ENCODE measurements at places on chromosomes 1 and 21.

- no peak for DNase-seq
Measured at GRCh38 chr1:41775956-41776585, 142.7 kb downstream of the HIVEP3 start.

DNA sequence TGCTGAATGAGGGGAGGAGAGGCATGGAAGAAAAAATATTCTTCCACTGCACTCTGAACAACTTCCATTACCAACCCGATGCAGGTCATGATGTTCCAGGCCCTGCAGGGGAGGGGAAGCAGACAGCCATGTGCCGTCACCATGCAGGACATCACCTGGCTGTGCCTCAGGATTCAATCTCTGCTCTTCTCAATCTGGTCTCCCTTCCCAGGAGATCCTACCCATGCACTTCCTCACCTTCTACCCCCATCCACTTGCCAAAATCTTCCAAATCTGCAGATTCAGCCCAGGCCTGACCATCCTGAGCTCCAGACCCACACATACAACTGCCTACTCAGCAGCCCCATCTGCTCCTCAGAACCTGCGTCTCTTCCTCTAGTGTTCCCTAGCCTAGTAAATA lies 5.8 kb upstream of the PAQR6 start:
- no peak for DNase-seq

- no peak for DNase-seq
Measured at GRCh38 chr1:36389999-36390398, 4.3 kb upstream of the STK40 start.

DNA sequence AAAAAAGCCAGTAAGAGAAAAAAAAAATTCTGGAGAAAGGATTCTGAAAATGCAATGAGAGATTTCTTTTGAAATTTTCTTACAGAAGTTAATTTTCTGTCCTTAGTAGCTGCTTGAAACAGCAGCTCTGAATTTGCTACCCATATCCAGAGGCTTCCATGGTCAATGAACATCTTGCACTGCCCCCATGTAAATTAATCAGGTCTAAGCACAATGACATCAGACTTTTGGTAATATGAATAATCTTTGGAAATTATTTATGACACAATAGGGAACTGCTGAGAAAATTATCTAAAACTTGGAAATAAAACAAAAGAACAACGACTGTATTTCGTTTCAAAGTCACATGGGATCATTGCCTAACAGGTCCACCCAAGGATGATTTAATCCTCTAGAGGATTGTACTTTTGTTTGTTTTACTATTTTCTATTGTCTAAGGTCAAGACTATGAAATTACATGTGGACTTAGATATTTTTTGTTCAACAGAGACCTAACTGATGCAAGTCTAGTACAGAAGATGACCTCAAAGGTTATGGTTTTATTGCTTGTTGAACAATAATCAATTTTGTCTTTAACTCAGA lies 312.1 kb downstream of the BACH1 start:
- no peak for DNase-seq

DNA sequence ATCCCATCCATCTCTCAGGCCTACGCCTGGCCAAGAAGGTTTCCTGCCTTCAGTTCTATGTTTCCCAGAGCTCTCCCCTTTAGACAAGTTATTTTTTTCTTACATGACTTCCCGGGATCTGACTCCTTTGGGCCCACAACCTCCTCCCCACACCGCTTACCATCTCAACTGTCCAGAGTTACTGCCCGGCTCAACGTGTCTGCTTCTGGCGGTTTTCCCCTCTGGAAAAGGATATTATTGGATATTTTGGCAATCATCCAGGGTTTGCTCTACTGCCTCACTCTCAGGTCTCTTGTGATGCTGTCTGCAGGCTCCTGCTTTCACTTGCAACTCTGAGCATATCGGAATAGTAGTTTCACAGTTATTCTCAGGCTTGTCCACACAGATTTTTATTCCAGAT lies 318.2 kb upstream of the CAMK1G start:
- no peak for DNase-seq

DNA sequence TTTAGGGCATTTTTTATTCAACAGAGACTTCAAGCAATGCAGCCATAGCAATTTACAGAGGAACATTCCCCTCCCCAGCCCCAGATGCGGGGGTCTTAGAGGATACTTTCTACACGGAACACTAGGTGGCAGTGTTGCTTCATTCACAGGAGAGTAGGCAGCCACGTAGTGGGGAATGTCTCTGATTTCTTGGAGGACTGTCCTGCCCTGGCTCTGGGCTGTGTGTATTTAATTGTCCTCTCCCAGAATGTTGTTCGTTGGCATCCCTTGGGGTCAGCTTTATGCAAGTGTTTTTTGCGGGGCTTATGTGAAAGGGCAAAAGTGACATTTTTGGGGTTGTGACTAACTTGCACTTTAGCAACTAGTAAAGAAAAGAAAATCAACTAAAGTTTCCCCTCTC lies 96.9 kb downstream of the PAPPA2 start:
- DNase-seq, result no peak

- DNase-seq, result no peak
Measured at GRCh38 chr1:150521196-150521968, 5.8 kb downstream of the FALEC start.

DNA sequence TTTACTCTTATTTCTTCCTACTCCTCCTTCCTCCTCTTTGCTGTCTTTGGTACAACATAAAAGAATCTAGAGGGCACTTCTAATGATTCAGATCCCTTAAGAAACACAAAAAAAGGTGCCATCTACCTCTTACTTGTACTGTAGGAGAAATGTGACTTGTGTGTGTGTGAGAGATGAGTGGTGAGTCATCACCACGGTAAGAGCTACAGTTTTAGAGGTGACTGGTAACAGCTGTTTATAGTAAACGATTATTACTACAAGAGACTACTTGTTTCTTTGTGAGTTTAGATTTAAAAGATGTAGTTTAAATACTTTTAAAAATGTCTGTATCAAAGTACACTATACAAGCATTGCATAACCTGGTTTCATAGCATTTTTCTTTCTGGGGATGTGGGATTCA lies 40.4 kb downstream of the SLC35D1 start:
- no peak for DNase-seq

DNA sequence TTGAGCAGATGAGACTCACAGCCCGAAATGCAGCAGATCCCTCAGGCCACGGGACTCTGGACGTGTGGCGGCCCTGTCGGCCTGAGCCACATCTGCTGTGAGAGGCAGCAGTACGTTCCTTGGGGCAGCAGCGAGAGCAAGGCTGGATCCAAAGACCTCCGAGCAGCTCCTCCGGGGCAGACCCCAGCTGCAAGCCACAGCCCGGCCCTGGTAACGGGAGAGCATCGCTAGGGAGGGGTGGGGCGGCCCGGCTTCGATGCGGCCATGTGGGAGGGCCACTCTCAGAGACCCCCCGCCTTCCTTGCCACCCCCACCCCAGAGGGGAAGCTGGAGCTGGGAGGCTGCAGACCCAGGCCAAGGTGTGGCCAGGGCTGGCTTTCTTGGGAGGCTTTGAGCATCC lies 17.8 kb downstream of the PRKCZ start:
- DNase-seq, result no peak

DNA sequence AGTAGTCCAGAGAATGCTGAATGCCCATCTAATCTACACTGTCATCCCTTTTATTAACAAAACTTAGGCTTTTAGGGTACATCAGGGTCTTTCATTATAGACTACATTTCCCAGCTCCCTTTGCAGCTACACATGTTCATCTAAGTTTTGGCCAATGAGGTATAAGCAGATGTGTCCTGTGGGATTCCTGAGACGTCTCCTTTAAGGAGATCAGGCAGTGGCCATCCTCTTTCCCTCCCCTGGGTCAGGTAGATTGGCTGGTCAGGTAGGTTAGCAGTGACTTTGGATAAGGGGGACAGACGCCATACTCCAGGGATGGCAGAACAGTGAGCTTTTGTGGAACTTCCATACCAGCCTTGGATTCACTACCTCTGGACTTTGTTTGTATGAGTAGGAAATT lies 188.3 kb downstream of the FGGY start:
- no peak for DNase-seq

- DNase-seq, result no peak
Measured at GRCh38 chr1:217403026-217403720, 227.7 kb downstream of the GPATCH2 start.

DNA sequence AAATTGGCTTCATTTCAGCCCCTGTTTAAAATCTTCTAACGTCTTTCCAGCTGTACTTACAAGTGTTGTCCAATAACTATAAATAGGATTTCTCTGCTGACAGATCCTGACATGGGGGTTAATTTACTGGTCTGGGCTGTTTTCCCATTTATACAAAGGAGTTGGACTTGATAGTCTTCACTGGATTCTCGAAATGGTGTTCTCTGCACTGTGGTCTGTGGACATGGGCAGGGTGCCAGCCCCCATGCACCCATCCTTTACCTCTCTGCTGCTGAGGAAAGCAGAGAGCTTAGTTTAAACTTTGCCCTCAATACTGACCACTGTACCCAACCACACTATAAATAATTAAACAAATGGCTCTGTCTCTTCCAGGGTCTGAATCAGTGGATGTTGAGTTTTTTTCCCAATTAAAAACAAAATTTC lies 5.2 kb downstream of the DIO1 start:
- DNase-seq, result no peak

GRCh38 chr1:66271216-66271903 lies 262.6 kb upstream of the SGIP1 start:
- DNase-seq, result no peak

- no peak for DNase-seq
Measured at GRCh38 chr1:36134505-36135329, 9.7 kb upstream of the COL8A2 start.

GRCh38 chr1:29583727-29584126 lies 347.4 kb downstream of the PTPRU start:
- DNase-seq, result no peak

GRCh38 chr1:25246600-25247023 lies 642 bp downstream of the RSRP1 start:
- DNase-seq, result no peak

DNA sequence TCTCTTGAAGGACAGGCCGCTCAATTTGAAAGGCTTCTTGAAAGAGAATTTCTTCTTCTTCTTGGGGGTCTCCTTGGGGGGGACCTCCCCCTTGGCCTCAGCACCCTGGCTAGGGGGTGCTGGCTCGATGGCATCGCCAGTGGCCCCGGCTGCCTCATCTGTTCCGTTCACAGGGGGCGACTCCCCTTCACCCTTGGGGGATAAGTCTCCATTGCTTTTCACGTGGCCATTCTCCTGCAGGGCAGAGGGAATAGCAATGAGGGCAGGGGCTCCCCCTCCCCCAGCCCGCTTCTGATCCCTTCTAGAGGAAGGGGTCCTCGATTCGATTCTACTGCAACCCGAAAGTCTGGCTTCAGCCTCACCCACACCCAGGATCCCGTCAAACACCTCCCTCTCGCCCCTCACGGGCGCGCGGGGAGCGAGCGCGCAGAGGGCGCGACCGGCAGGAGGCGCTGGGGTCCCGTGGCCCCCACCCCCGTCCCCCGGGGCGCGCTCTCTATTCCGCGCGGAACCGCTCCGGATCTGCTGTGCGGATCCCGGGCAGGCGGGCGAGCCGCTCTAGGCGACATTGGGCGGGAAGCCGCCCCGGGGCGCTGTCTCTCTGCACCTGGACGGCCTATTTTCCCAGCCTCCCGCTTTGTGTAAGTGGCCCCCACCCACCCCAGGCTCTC lies 1.0 kb downstream of the MARCKSL1 start:
- DNase-seq, result peak; percentile 64

All from activated T-helper 1 cell treated with Interleukin-2 at 50 U/mL for 16 hours (primary cell).